CD8-positive, alpha-beta memory T cell (primary cell): ENCODE measurements at places on chromosomes 1 and 21. TPM values are rescaled to one million over a fixed set of nuclear protein-coding genes. Genes with fewer than 3 reads are reported as not detected.

DNA sequence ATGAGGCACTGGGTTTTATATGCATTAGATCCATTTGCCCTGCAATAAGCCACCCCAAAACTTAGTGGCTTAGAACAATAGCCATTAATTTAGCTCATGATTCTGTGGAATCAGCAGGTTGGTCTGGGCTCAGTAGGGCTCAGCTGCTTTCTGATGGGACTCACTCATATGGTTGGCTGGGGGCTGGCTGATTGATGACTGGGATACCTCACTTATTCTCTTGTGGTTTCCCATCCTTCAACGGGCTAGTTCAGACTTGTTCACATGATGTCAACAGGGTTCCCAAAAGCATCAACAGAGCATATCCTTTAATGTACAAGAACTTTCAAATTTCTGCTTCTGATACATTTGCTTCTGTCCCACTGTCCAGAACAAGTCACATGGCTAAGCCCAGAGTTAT lies 43.2 kb downstream of the DNM3 start:
- DNase-seq: no peak

DNA sequence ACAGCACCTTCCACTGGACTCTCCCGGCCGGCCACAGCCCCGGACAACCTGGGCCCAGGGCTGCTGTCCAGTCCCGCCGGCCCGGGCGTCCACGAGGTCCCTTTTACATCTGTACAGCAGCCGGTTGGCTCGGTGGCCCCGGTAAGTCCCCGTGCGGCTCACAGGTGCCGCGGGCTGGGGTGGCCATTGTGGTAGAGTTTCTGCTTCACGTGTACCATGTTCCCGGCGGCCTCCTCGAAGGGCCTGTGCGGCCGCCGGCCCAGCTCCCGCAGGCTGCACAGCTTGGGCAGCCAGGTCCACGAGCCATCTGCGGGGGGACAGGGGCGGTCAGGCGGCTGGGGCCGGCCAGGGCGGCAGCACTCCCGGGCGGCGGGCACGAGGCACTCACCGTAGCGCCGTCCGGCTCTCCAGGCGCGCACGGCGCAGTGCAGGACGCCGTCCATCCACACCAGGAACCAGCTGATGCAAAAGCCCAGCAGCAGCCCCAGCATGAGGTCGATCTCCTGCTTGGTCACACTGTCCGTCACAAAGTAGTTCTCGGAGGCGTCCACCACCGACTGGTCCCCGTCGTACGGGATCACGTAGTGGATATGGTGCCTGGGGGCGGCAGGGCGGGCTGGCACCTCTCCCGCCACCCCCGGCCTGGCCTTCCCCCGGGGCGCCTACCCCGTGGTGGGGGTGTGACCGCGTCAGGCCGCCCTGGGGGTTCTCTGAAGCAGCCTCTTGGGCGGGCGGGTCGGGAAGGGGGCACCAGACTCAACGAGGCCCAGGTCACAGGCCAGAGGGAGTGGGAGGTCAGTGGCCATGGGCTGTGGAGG lies 5.0 kb downstream of the TMEM240 start:
- no peak for DNase-seq

GRCh38 chr21:42939582-42940413 lies 14.4 kb upstream of the ERVH48-1 start:
- no peak for DNase-seq

Gene CFAP141
- not detected for total RNA-seq

DNA sequence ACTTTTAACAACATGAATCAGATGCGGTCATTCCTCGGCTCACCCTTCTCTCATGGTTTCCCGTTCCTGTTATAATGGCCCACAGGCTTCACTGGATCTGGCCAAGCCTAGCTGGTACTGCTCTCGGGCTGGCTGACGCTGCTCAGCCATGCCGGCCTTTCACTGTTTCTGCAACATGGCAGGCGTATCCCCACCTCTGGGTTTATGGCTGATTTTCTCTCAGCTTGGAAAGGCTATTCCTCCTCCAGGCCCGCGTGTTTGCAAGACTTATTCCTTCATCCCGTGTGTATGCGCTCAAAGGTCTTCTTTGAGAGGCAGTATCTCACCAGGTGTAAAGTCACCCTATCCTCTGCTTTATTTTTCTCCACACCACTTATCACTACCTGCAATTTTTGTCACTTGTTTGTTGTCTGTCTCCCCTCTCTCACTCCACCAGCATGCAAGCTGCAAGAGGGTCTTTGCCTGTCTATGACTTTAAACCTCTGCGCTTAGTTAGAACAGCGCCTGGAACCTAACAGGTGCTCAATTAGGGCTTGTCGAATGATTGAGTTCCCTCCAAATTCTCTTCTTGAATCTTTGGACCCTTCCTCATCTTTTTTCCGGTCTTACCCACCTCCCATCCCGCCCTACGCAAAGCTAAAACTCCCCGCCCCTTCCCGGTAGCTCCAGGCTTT lies 491 bp upstream of the RAP1A start:
- no peak for DNase-seq

Gene KRTAP6-3
- total RNA-seq: not detected

Gene AADACL3
- total RNA-seq: not detected

DNA sequence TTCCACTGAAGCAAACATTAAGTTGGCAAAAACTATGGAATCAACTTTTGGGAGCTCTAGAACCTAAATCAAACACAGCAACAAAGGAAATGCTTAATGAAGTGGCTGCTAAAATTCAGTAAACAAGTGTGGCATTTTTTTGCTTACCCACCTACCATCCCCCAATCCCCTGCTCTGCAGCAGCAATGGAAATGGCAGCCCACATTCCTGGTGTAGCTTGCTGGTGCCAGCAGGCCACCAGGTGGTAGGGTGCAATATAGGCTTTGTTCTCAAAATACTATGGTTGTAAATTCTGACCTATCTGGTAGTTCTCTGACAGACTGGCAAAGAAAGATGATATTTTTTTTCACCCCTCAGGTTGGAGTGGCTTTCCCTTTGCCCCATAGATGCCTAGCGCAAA lies 42.8 kb downstream of the SHCBP1L start:
- DNase-seq: no peak

DNA sequence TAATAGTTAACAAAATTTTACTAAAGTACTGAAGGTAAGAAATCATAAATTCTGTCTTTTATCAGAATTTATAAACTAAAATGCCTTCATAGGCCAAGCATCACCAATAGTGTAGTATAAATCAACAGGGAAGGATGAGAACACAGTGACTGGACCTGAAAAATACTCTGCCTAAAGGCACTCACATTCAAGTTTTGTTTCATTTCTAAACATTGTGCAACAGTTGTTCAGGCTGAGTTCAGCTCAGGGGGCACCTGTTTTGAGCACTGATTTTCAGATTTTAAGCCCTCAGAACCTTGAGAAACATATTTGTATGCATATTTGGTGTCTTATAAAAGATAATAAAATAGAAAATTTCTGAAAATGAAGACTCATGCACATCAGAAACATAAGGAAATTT lies 12.4 kb downstream of the ACBD6 start:
- DNase-seq: no peak

Gene TRAF3IP3
- 209 TPM for total RNA-seq

DNA sequence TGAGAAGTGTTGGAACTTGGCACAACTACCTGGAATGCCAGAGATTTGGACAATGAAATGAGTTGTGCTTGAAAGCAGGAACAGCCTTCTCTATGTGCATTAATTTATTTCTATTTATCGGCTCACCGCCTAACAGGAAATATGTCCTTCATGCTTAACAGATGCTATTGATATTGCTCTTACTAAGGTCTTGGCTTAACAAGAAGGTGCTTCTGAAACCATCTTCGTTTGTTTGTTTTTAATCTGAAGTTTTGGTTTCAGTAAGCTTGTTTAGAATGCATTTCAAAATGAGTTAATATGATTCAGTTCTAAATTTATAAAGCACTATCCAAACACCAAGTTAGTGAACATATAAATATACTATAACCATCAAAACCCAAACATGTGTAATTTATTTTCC lies 898.3 kb upstream of the B3GALT2 start:
- DNase-seq: no peak

Gene ZNF593OS
- not detected for total RNA-seq

Gene SYCP1
- total RNA-seq: not detected

GRCh38 chr1:74246315-74246714 lies 11.1 kb downstream of the TNNI3K start:
- no peak for DNase-seq

GRCh38 chr1:50970931-50971582 lies 1.0 kb downstream of the CDKN2C start:
- no peak for DNase-seq
